Fibroblast of skin of right quadriceps (primary cell): ENCODE measurements at places on chromosomes 5 and 9.

DNA sequence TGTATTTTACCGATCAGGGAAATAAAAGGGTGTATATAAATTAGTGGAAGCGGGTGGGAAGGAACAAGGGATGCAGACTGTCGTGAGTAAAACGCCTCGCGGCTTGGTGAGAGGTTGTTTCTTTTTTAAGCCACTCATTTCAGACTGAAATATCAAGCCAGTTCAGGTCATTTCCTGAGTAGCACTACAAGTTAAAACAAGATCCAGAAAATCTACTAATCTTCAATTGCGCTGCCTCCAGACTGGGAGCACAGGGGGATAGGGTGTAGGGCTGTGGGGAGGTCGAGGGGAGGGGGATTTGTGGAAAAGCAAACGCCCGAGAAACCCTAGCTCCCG is 140.8 kb downstream of the TSSK1B start:
- no peak for DNase-seq

DNA sequence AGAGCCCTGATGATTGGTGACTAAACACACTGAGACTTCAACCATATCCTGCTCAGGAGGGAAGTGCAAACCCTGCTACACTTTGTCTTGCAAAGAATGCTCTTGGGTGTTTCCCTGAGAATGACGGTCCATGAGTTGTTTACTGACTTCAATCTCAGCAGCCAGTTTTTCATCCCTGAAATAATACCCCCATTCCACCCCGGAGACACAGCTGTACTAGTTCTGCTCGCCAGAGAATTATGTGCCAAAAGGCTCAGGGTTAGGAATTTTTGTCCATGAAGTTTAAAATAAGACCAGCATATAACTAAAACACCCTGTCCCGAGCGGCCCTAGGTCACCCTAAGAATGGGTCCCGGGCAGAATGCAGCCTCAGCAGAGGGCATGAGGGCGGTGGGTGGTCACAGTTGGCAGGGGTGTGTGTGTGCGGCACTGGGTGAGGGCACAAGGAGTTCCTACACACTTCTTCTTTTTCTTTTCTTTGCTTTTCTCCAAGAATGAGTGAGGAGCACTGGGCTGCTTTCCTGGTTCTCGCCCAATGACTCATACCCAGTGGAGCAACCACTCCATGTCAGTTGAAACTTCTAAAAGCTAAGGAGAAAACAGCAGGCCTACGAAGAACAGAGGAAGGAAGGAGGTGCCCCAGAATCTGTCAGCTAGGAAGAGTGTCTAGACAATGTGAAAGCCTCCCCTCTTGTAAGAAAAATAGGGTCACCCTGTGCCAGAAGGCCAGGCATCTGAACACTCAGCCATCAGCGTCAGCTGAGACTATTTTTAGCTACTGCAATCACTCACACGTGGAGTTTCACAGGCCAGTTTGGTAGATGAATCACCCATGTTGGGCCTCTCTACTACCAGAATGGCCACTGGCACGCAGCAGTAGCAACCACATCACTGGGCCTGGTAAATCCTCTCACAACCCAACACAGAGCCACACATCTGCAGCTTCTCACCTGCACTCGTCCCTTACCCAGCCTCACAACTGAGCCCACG is 105.9 kb downstream of the DPYSL3 start:
- DNase-seq = peak; percentile 96

DNA sequence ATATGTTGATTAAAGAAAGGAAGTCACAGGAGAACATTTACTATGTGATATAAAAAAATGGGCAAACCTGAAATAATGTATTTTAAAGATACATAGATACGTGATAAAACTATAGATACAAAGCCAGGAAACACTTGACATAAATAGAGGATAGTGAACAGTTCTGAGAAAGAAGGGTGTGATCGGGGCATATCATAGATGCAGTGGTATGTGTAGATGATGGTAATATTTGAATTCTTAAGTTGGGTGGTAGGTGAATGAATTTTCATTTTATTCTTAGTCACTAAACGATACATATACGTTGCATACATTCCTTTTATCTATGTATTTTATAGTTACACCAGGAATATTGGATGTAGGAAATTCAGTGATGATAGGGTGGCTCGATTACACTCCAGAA is 138.7 kb upstream of the ARRDC3 start:
- DNase-seq = no peak

DNA sequence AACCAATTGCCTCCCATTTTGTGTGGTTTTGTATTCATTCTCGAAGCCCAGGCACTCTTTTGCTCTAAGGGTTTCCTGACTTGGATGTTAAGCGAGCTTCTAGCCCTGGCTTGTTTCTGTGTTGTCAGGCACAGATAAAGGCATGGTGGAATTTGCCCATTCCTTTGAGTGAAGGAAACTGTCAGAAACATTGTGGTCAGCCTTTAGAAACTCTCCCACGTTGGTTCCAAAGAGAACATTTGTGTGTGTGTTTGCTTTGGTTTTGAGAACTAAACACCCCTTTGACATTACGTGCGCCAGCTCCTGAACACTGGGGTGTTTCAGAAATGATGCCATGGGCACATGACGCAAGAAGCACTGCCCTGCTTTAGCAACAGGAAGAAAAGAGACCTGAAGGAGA is 320.9 kb downstream of the NTRK2 start:
- no peak for DNase-seq

GRCh38 chr5:109688630-109688969 is 1.1 kb upstream of the MAN2A1 start:
- DNase-seq = no peak

DNA sequence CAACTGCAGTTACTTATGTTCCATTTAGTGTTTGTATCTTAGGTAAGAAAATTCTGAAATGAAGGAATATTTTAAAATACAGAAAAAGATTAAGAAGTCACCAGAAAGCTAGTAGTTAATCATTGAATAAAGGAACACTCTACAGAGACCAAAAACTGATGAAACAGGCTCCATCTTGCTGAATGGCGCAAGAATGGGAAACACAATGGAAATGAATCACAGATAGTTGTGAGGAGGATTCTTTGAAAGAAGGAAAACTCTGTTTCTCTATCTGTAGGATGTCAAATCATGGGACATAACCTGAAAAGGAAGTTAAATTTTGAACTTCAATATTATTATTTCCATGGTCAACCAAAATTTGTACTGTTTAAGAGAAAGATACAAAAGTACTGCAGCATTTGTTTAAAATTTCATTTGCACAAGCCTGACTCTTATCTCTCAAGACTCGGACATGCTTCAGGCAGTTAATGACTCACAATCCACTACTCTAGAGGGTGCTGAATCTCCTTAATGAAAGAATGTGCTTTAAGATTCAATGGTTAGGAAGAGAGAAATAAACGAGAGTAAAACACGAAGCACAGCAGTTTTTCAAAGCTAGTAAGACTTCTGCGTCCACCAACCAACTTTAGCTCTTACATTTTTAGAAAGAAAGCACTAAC is 1064.4 kb upstream of the DMAC1 start:
- DNase-seq = peak; percentile 48

GRCh38 chr5:127994087-127994660 is 89.4 kb upstream of the SLC12A2 start:
- no peak for DNase-seq

- peak; percentile 94 for DNase-seq
These were observed 72.7 kb upstream of the ORM1 start for GRCh38 chr9:114250235-114250568.

DNA sequence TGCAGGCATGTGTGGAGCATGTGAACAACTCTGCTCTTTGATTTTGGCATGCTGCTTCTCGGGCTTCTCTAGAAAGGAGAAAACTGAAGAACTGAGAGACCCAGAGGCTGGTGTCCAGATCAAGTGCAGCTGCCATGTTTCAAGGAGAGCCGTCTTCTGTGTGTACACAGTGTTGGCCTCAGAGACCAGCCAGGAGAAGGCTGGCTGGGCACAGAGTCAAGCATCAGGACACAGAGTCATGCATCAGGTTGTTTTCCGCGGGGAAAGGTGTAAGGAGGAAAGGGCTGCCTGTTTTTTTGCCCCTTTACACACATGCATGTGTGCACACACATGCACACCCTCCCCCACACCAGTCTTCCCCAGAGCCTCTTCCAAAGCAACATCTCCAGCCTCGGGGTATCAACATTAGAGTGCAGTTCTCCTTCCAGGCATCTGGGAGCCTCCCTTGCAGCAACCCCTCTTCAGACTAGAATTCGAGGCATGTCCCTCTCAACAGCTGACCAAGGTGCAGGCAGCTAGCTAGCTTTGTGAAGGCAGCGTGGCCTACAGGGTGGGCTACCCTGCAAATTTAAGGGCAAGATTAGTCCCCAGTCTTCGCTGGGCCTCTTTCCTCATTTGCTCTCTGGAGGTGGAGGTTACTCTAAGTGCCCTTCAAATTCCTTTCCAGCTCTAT is 180.9 kb downstream of the AOPEP start:
- DNase-seq = no peak

DNA sequence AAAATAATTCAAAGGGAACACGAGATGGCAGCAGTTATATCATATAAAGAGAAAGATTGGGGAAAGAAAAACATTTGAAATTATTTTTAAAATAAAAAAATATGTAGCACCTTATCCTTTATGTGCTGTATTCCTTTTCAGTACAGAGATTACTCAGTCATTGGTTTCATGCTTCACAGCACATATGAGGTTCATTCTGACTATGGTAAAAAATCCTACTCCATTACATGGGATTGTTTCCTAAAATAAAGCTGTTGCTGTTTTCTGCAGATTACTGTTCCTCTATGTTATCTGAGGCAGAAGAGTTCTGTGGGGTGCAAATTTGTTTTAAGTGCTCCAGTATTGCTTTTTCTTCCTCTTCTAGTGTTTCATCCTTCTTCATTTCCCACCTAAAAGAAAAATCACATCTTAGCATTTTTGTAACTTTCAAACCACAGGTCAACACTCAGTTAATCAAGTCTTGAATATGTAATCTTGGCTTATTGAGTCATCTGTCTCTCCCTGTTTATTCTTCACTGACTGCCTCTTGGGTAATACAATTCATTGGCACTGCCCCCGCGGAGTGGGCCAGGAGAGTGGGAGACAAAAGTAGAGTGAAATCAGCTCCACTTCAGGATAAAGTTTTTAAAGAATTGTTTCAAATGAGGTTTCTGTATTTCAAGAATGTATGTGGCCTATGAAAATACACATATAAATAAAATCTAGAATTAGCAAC is 412.5 kb upstream of the POU5F2 start:
- peak; percentile 22 for DNase-seq
